ENCODE measurements at places on chromosomes 1 and 21. TPM values are rescaled to one million over a fixed set of nuclear protein-coding genes. Genes with fewer than 3 reads are reported as not detected.

LRRC39 gene
- total RNA-seq: 68.0 TPM

PLA2G2D gene
- total RNA-seq: not detected

MFAP2 gene
- total RNA-seq: 52.1 TPM

SLAMF6 gene
- total RNA-seq: not detected

TAS1R1 gene
- total RNA-seq: not detected

SPRR1B gene
- not detected for total RNA-seq

CEPT1 gene
- 67.4 TPM for total RNA-seq

OR2L5 gene
- 0.44 TPM for total RNA-seq

GUCA2B gene
- not detected for total RNA-seq

ST6GALNAC5 gene
- total RNA-seq: 26.3 TPM

ZNF695 gene
- 3.1 TPM for total RNA-seq

LPAR3 gene
- total RNA-seq: 5.1 TPM

RPL5 gene
- total RNA-seq: 1,299 TPM

CBS gene
- total RNA-seq: 11.1 TPM

SLAMF1 gene
- not detected for total RNA-seq

SSU72 gene
- 58.5 TPM for total RNA-seq

AMY2A gene
- 0.44 TPM for total RNA-seq

GUCA2A gene
- not detected for total RNA-seq

RHD gene
- total RNA-seq: 0.49 TPM

HOOK1 gene
- 50.6 TPM for total RNA-seq

TIAM1 gene
- 38.4 TPM for total RNA-seq

CITED4 gene
- total RNA-seq: 11.2 TPM

PRSS38 gene
- total RNA-seq: not detected

LCE1E gene
- total RNA-seq: not detected

DNAJC8 gene
- 47.7 TPM for total RNA-seq

RNU1-1 gene
- total RNA-seq: under 0.01 TPM

DCST2 gene
- total RNA-seq: 0.49 TPM

NOTCH2NLA gene
- 98.2 TPM for total RNA-seq

CYB561D1 gene
- 5.6 TPM for total RNA-seq

SPATA46 gene
- total RNA-seq: not detected

NTNG1 gene
- total RNA-seq: 19.1 TPM

LIN28A gene
- total RNA-seq: not detected

SOX13 gene
- total RNA-seq: 9.1 TPM

OVAAL gene
- not detected for total RNA-seq

INPP5B gene
- total RNA-seq: 35.3 TPM

All from camera-type eye (tissue), 1 donor.